Neural crest cell (in vitro differentiated cells): ENCODE measurements at places on chromosomes 6 and 20.
A peak's percentile ranks its signal among the peaks of the same experiment; 100 is the strongest.

DNA sequence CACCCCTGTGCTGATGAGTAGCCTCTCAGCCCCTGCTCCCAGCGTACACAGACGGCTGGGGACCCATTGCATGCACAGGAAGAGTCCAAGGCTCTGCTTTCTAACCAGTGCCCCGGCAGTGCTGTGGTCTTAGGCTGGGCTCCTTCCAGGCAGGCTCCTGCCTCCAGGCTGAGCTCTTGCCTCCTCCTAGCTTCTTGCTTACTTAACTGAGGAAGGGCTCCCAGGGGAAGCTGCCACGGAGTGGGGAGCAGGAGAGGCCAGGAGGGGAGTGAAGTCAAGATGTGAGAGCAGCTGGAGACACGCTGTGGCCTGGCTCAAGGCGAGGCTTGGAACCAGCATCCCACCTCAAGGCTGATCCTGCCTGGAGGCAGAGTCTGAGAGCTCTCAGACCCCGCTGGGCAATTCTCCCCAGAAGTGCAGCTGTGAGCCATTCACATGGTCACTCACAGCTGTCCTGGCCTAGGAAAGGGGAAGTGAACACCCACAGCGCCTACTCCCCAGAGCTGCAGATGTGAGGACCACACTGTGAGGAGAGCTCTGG is 141.0 kb downstream of the TBXT start:
- no peak for DNase-seq

- DNase-seq, result no peak
Measured at GRCh38 chr20:38272398-38272797, 11.9 kb upstream of the KIAA1755 start.

- DNase-seq, result no peak
Measured at GRCh38 chr20:1536893-1537730, 20.4 kb downstream of the SIRPD start.

DNA sequence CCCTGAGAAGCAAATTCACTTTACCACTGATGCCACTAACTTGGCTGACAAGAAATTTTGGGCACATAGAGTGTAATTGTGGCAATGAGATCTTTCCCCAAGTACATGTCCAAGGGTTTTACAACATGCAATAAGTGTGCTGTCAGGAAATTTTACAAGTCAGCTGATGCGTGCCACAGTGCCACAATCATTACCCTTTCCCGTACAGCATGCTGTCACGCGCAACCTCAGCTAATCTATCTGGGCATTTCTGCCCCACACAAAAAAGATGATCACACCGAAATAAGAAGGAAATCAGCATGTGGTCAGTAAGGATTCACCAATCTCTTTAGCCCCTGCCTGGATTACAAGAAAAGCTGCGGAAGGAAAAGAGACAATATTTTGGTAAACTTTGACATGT is 163.6 kb upstream of the PREP start:
- DNase-seq, result no peak

DNA sequence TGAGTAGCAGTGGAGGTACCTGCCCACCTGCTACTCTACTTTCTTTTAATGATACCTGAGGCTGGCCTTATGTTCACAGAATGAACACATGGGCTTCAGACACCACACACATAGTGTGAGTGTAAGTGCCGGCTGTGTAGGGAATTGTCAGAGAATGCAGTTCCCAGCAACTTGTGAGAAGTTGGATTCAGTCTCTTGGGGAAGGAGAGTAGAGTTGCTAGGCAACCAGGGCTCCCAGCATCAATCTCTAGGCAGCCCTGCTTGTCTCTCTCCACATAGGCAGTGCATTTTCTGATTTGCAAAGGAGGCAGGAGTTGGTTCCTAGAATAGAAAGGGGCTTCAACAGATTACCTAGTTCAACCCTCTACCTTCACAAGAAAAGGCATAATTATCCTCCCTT is 74.1 kb downstream of the BFSP1 start:
- DNase-seq, result no peak

DNA sequence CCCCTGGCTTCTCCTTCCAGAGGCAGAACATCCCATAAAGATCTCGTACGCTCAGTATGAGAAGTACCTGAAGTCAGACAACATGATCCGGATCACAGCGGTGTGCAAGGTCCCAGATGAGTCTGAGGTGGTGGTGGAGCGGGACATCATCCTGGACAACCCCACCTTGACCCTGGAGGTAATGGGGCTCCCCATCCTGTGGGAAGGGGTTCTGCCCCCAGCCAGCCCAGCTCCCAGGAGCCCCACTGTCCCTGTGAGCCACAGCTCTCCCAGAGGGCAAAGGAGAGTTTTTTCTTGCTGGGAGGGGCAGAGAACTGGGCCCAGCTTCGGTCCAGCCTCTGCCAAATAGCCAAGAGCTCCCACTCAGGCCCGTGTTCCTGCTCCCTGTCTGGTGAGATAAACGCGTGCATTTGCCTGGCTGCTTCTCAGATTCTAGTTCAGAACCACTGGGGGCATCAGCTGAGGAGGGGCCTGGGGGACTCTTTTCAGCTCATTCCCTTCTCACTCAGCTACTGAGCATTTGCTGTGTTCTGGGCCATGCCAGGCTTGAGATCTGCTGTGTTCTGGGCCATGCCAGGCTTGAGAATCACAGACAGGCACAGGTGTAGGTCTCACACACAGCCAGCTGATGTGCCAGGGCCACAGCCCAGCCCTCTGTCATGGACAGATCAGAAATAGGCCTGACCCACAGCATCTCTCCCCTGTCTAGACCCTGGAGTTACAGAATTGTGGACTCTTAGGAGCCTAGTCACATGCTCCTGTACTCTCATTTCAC is 39.5 kb downstream of the TGM3 start:
- no peak for DNase-seq

GRCh38 chr6:3326981-3327380 is 68.2 kb downstream of the PSMG4 start:
- DNase-seq, result no peak

- DNase-seq, result no peak
Measured at GRCh38 chr6:131877999-131878789, 70.4 kb downstream of the ENPP1 start.

DNA sequence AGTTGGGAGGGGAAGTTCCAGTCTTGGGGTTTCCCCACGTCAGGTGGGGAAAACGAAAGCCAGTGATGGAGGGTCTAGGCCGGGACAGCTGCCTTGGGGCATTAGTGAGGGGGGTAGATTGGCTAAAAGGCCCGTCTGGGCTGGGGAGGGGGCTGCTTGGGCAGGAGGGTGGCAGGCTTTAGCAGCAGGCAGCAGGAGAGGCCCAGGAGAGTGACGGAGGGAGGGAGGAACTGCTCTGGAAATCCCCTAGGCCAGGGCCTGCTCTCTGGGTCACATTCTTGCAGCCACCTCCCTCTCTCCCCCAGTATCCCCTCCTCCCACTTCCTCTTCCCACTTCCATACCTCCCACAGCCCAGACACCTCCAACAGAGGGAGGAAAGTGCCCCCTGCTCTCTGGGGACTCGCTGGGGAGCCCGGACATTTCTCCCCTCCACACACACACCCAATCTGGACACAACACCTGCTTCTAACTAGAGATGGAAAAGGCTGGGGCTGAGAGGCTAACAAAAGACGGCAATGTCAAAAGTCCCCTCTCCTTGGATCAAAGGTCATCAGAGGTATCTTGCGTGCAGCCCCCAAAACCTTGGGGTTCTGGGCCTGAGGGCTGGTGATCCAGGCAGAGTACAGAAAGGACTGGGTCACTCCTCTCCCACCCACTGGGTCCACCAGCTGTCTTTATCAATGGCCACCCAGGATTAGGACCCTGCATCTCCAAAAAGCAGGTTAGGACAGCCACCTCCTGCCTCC is 1.8 kb downstream of the NFKBIE start:
- no peak for DNase-seq

DNA sequence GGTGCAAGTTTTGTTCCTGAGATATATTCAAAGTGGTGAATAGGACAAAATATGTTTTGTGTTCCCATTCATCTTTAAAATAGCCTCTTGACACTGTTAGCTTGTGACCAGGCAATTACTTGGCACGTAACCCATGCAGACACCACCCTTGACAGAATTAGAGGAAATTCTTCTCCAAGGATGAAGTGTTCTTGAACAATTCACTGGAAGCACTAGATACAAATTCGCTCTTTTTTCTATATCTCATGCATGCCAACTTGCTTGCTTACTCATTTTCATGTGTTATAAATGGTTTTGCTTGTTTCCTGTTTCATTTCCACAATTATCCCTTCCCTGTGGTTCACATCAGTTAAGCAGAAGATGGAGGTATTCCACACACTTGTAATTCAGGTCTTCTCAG is 105.2 kb upstream of the MAN1A1 start:
- no peak for DNase-seq

DNA sequence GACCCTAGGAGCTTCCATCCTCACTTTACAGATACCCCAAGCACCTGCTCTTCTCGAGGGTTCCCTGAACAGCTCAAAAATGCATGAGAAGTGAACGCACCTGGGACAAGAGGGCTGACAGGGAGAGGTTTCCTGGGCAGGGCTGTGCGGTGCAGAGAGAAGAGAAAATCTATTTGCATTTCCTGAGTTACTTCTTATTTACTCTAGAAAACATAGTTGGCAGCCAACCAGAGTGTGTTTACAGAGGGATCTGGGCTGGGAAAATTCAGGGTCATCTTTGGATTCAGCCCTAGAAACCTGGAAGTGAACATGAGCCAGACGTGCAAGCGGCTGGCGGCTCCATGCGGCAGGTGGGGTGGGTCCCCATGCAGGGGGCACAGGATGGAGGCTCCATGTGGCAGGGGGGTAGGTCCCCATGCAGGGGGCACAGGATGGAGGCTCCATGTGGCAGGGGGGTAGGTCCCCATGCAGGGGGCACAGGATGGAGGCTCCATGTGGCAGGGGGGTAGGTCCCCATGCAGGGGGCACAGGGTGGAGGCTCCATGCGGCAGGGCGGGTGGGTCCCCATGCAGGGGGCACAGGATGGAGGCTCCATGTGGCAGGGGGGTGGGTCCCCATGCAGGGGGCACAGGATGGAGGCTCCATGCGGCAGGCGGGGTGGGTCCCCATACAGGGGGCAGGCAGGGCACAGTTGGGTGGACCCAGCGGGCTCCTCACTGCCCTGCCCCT is 342.0 kb downstream of the TAF4 start:
- DNase-seq, result no peak

GRCh38 chr6:33254591-33254990 is 17.1 kb downstream of the VPS52 start:
- no peak for DNase-seq

GRCh38 chr20:20752712-20753111 is 40.3 kb upstream of the RALGAPA2 start:
- DNase-seq, result no peak

DNA sequence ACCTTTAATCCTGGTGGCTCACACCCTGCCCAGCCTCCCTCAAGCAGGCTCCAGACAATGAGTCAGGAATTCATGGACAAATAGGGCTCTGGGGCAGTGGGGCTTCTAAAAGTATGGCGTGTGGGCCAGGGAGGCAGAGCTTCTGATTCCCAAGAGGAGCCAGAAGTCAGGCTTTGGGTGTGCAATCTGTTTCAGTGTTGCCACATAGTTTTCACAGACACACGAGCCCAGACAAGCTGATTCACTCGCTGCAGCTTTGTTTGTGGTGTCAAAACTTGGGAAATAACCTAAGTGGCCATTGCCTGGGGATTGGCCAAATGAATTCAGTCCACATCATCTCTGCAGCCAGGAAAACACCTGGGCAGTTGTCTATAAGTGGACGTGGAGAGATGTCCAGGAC is 9.2 kb downstream of the PEDS1 start:
- no peak for DNase-seq

- DNase-seq, result no peak
Measured at GRCh38 chr6:166325383-166326042, 16.8 kb downstream of the SFT2D1 start.

GRCh38 chr6:114430534-114431124 is 87.8 kb upstream of the HS3ST5 start:
- peak; percentile 4 for DNase-seq

DNA sequence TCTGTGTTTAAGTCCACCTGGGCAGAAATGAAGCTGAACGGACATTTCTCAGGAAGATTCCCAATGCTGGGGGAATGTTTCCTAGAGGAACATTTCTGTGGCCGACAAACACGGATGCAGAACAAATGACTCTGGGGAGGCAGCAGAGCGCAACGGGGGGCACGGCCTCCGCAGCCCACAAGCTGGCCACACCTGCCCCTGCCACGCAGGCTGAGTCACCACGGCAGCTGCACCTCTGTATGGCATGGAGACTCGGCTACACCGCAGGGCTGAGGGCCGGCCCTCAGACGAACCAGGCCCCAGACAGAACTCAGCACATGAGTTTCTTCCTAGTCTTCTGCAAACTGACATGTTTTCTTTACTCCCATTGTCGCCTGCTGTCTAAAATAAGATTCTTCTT is 10.0 kb upstream of the PRR18 start:
- no peak for DNase-seq

GRCh38 chr6:163716690-163717089 is 302.2 kb downstream of the QKI start:
- DNase-seq, result no peak

DNA sequence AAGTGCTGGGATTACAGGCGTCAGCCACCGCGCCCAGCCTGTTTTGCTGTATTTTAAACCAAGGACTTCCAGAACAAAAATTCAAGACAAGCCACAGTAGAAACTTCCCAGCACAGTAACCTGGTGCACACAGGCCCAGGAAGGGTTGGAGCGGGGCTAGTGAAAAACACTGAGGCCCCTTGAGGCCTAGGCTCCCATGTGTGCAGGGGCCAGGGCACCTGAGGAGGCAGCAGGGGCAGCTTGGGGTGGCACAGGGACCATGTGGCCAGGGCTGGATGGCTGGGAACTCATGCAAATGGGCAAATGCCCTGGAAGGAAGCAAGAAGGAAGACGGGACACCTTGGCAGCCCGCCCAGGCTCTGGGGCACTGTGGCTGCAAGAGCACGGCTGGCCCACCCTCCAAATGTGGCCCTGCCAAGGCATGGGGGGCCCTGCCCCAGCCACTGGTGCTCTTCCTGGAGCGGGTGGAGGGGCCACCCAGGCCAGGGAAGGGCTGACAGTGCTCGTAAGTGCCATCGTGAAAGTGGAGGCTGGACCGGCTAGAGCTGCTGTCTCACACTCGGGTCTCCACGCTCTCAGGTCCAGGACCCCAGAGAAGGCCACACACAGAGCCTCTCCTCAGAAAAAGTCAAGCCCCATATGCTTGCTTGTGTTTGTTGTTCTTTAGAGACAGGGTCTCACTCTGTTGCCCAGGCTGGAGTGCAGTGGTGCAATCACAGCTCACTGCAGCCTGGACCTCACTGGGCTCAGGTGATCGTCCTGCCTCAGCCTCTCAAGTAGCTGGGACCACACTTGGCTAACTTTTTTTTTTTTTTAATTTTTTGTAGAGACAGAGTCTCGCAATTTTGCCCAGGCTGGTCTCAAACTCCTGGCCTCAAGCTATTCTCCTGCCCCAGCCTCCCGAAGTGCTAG is 10.3 kb downstream of the SLC2A4RG start:
- DNase-seq, result no peak

- DNase-seq, result no peak
Measured at GRCh38 chr20:19889011-19889953, 127.9 kb upstream of the NAA20 start.

- no peak for DNase-seq
Measured at GRCh38 chr20:20872428-20872827, 160.0 kb upstream of the RALGAPA2 start.

- DNase-seq, result no peak
Measured at GRCh38 chr6:45466686-45467085, 89.0 kb upstream of the SUPT3H start.

DNA sequence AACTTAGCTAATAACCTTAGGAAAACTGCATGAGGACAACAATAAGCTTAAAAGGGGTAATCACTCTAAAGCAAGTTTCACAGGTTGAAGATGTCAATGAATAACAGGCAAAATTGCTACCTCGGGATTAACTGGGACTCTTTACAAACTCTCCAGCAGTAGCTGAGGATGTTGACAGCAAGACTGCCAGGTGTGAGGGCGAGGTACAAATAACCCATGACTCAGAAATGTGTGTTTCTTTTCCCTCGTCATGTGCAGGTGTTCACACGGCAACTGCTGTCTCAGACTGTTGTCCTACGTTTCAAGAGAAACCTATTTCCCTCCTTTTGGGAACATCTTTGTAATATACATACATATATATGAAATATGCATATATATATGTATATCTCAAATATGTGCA is 15.9 kb downstream of the BCAS1 start:
- DNase-seq, result no peak
